ENCODE measurements at places on chromosomes 1 and 21.

- DNase-seq, result no peak
Measured at GRCh38 chr1:183588827-183589226, 1.4 kb downstream of the NCF2 start.

- no peak for DNase-seq
Measured at GRCh38 chr1:240409615-240410014, 202.3 kb downstream of the GREM2 start.

- DNase-seq, result no peak
Measured at GRCh38 chr21:38952890-38953289, 147.2 kb downstream of the ETS2 start.

DNA sequence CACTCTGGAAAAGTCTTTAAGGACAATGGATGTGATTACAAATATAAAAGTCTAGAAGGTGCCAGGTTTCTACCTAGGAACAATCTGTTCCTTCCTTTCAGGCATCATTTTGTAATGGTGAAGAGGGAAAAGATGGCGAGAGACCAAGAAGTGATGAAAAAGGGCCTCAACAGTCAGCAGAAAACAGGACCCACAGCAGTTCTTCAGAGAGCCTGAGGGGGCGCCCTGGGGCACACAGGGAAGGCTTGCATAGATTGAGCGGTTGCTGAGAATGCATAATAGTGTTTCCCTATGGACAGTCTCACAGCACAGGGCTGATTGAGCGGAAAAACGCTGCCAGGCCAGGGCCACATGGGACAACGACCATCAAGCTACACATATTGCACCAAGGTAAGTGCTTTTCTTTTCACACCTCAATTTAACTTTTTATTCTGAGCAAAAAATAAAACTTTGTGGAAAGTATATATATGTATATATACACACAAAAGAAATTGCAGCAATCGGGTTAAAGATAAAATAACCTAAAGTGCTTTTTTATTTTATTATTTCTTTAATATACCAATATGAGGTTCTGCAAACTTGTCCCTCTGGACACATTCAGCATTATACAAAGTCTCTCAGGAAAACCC, 3.1 kb upstream of the YRDC start:
- DNase-seq, result peak; percentile 85

DNA sequence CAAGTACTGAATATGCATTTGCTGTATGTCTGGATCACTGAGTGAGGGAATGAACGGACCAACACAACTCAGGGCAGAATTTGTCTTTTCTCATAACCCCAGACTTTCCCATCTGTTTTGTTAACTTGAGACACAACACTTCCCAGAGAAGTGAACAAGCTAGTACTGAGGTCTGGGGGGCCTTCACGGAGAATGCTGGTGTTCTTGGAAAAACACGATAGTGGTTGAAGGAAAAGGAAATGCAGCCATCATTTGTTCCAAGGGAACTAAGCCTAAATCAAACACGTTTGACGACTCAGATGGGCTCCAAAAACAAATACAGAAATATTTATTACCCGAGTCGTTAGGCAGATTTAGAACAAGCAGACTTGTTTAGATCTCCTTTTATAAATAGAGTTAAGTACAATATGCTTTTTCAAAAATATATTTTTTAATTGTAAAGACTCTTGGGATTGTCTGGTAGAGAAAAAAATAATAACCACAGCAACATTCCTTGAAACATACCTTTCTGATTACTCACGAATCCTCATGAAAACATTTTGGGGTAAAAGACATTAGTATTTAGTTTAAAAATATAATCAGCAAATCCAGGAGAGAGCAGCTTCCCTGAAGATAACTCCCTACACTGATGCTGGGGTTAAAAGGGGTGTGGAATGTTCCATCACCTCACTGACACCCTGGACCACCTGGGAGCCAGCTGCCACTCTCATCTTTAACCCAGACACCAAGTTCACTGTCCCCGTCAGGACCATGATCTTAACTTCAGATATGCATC, 427.7 kb upstream of the RUNX1 start:
- peak; percentile 67 for DNase-seq

- DNase-seq, result no peak
Measured at GRCh38 chr1:101683136-101683535, 313.6 kb downstream of the OLFM3 start.

- DNase-seq, result no peak
Measured at GRCh38 chr1:243605604-243606003, 244.4 kb downstream of the AKT3 start.

DNA sequence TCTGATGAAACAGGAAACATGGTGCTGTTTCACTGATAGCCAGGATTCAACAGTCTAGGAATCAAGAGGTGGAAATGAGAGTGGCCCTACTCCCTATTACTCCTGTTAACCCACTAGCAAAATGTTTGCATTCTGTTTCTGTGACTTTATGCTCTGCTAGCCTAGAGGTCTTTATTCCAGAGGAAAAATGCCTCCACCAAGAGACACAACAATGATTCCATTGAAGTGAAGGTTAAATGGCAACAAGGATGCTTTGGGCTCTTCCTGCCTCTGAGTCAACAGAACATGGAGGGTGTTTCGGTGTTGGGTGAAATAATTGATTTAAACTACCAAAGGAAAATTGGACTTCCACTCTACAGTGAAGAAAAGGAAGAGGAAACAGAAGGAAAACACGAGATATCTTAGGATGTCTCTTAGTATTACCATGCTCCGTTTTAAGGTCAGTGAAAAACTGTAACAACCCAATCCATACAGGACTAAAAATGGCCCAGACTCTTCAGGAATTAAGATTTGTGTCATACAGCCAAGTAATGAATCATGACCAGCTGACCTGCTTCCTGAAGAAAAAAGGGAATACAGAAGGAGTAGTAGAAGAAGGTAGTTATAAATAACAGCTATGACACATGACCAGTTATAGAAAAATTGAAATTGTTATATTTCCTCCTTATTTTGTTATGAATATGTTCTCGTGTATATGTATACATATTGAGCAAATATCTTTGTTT, 1237.8 kb downstream of the NCAM2 start:
- no peak for DNase-seq

DNA sequence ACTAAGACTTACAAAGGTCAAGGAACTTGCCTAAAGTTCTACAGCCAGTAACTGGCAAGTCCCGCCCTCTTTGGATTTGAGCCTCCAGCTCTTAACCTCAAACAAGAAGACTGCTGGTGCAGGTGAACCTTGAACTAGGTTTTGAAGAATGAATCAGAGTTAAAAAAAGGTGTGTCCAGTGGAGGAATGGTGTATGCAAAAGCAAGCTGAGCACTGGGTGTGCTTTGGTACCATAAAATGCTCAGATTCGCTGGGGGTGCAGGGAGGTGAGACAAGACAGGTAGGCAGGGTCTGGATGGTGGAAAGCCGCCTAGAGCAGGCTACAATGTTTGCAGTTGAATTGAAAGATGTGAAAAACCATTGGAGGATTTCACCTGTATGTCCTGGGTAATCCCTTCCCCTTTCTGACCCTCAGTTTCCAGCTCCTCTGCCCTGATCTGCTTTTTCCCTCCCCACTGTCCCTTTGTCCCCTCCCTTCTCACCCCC, 39.8 kb downstream of the FOXD2 start:
- DNase-seq, result no peak

- DNase-seq, result no peak
Measured at GRCh38 chr1:89125240-89125912, 538 bp downstream of the GBP2 start.

- no peak for DNase-seq
Measured at GRCh38 chr1:66000033-66000637, 207.4 kb downstream of the PDE4B start.

DNA sequence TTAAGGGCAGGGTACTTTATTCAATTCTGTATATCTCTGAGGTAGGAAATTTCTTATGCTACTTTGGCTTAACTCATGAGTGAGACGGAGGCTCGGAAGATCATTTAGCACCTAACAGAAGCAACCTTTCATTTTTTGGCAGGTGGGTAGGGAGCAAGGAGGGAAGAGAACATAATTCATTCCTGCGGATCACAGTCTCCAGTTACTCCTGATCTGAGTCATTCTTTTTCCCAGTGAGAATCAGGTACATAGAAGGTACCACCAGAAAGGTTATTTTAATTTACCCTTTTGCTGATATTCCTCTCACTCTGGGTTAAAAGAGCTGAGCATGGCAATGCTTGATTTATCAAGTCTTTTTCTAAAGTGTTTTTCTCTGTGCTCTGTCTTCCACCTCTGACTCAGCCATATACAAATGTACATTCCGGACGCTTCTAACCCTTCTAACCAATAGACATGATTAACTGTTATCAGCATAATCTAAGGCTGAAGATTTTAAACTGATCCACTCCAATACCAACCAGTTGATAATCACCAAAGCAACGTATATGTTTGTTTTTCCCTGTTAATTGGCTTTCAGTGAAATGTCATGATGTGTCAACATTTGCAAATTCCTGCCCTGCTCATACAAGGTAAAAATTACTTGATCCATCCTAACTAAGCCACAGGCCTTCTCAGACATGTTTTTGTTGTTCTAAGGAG, 271.7 kb downstream of the DUSP10 start:
- DNase-seq, result peak; percentile 28

- DNase-seq, result peak; percentile 24
Measured at GRCh38 chr1:111516005-111516535, 12.6 kb upstream of the ADORA3 start.

- no peak for DNase-seq
Measured at GRCh38 chr1:45095450-45095849, 83.4 kb downstream of the UROD start.

DNA sequence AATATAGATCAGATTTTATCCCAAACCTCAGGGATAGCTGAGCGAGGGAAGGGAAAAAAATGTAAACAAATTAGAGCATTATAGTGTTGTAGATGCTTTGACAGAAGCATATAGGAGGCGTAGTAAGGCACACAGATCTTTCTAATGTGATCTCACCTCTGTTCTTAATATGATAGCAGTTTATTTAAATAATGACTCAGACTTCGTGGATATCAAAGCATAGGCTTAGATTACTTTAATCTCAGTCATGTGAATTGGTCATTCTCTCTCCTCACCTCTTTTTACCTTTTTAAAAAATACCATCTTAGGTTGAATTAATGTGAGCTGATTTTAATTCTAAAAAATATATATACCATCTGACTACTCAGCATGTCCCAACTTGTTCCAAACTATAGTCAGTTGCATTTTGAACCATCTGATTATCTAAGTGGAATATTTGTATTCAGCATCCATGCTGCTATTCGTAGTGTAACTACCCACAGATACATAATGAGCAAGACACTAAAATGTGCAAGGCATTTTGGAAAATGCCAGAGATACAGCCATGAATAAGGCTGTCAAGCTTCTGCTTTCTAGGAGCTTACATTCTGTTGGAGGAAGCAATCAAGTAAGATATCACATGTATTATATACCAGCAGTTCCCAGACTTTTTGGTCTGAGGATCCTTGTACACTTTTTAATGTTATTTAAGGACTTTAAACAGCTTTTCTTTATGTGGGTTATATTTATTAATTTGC, 76.7 kb downstream of the OSBPL9 start:
- peak; percentile 24 for DNase-seq

DNA sequence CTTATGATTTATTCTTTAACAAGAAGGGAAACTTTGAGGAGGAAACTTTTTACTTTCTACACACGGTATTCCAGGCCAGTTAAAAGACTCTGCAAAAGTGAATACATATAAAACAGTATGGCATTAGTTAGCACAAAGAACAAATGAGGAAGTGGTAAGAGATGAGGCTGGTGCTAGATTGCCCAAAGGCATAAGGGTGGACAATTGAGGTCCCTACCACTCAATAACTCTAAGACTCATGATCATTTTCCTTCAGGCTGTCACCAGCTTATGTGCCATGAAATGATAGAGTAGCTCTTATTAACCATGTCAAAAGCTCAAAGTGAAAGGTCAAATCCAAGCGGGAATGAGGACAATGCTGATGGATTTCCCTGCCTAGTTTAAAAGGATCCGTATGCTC, 124.5 kb downstream of the TBX15 start:
- DNase-seq, result no peak

- no peak for DNase-seq
Measured at GRCh38 chr1:167171286-167171929, 49.3 kb upstream of the POU2F1 start.

DNA sequence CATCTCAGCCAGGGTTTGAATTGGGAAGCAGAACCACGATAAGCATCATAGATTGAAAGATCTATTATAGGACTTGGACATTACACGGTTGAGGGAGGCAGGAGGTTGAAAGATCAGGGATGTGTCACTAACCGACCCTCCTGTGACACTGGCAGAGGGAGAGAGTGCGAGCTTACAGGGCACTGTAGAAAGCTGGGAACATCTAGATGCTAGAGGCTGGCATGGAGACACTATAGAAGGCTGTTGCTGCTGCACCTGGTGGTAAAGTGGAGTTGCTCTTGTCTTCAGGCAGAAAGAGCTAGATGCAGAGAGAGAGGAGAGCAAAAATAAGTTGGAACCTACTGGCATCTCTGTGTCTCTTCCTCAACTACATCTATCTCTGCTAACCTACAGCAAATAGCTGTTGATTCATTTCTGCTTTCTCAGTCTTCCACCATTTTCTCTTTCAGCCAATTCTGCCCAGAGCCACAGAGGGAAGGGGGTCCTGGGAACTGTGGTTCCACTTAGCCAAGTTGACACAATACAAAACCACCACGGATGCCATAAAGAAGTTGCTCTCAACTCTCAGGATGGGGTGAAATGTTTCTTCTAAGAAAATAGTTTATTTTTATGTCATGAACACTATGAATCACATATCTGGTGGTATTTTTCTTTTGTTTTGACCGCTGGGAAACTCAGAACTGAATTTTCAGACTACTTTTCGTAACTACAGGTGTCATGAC, 155.9 kb downstream of the ZNF281 start:
- no peak for DNase-seq

GRCh38 chr1:84877592-84877991, 15.4 kb downstream of the LPAR3 start:
- peak; percentile 26 for DNase-seq

GRCh38 chr1:5765997-5766913, 226.0 kb downstream of the NPHP4 start:
- no peak for DNase-seq

Data from adipocyte (in vitro differentiated cells).